Adipocyte (in vitro differentiated cells): ENCODE measurements at places on chromosomes 5 and 9.
A peak's percentile ranks its signal among the peaks of the same experiment; 100 is the strongest.

DNA sequence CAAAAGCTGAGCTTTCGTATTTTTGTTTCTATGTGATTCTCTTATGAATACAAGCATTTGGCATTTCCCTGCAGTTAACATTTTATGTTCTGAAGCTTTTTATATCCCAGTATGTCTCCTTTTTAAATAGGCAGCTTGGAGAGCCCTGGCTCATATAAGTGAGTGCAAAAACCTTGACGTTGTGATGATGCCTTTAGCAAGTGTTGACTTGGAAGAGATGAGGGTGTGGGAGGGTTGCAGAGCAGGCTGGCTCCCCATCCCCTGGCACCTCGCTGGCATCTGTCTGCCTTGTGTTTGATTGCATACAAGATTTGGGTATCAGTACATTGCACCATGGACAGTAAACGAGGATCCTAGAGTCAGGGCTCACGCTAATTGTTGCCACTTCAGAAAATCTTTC lies 42.1 kb upstream of the DIRAS2 start:
- no peak for DNase-seq

GRCh38 chr5:93349613-93350012 lies 231.4 kb downstream of the NR2F1-AS1 start:
- DNase-seq: peak; percentile 50

GRCh38 chr5:131883984-131884383 lies 61.5 kb downstream of the MEIKIN start:
- DNase-seq: no peak

GRCh38 chr5:61767231-61768080 lies 435.4 kb downstream of the ZSWIM6 start:
- no peak for DNase-seq

DNA sequence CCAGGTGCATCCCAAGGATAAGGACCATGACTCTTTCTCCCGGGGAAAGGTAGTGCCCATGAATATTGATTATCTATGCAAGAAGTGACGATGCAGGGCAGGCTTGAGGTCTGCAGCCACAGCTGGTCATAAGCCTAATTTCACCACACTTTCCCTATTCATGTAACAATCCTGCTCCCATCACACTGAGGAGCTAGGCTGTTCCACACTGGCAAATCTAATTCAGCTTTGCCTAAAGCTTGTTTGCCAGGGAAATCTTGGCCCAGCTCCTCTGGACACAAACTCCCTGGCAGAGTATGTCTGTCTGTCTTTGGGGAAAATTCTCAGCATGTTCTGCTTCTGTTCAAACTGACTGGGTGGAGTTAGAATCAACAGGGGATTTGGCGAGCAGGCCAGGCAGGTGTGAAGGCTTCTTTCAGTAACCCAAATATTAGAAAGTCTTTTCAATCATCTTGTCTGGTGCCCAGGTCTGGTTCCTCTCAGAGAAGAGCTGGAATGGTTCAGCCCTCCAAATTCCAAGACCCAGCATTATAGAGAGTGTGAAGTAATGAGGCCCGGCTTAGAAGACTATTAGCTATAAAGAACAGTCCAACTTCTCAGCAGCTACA lies 88.5 kb upstream of the SPDL1 start:
- no peak for DNase-seq

- peak; percentile 9 for DNase-seq
Observed at GRCh38 chr5:10201223-10201868, 48.3 kb downstream of the ATPSCKMT start.

- peak; percentile 17 for DNase-seq
Observed at GRCh38 chr9:131167146-131167692, 41.8 kb downstream of the NUP214 start.

GRCh38 chr5:68086857-68087256 lies 128.7 kb upstream of the PIK3R1 start:
- peak; percentile 72 for DNase-seq

- no peak for DNase-seq
Observed at GRCh38 chr5:17415321-17415758, 82.7 kb upstream of the TAF11L2 start.

- DNase-seq: no peak
Observed at GRCh38 chr9:131872006-131872405, 132.1 kb upstream of the RAPGEF1 start.

DNA sequence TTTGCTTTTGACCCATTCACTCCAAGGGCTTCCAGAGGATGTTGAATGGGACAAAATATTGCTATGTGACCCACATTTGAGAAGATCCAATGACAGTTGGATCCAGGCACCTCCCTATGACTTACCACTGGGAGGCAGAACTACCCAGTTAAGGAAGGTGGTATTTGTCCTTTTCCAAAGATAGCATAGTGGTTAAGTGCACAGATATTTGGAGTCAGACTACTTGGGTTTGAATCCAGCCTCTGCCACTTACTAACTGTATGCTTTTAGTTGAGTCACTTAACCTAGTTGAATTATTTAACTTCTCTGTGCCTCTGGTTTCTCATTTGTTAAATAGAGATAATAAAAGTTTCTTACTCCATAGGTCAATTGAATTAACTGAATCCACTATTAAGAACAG lies 74.5 kb upstream of the PALM2AKAP2 start:
- DNase-seq: peak; percentile 30

DNA sequence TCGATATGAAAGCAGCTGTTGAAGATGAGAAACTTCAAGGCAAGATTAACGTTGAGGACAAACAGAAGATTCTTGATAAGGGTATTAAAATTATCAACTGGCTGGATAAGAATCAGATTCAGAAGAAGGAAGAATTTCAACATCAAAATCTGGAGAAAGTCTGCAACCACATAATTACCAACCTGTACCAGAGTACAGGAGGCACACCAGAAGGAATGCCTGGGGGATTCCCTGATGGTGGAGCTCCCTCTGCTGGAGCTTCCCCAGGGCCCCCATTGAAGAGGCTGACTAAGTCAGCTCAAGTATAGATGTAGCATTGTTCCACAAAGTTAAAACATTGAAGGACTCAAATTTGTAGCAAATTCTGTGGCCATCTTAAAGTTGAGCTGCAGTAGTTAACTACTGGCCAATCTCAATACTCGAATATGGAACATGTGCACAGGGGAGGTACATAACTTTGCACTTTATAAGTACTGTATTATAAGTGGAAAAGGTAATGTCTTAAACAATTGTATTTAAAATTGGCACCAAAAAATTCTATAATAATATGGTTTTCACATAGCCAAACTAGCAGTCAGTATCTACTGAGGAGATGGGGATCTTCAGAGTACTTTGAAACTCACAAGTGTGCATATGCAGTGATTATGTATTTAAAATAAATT lies 237.5 kb downstream of the CHSY3 start:
- DNase-seq: peak; percentile 15

GRCh38 chr5:148978370-148979082 lies 84.3 kb downstream of the SH3TC2 start:
- no peak for DNase-seq

DNA sequence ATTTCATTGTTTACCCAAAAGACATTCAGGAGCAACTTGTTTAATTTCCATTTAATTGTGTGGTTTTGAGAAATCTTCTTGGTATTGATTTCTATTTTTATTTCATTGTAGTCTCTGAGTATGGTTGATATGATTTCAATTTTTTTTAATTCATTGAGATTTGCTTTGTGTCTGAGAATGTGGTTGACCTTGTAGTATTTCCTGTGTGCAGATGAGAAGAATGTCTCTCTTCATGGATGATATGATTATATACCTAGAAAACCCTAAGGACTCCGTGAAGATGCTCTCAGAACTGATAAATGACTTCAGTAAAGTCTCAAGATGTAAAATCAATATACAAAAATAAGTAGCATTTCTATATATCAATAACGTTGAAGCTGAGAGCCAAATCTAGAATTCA lies 202.4 kb upstream of the CDH9 start:
- DNase-seq: no peak

DNA sequence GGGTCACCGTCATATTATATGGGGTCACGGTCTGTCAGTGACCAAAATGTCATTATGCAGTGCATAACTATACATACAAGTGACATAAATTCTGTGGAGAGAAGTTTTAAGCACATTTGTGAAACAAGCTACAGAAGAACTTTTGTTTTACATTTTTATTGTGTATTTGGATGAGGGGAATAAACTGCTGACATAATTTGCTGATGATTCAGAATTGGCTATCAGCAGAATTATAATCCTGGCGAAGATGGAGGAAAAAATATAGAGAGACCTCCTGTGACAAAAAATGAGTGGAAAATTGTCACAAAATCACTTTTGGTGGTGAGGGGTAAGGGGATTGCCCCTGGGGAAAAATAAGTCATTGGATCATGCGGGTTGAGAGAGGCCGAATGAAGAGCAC lies 116.3 kb upstream of the ANKRD55 start:
- no peak for DNase-seq

GRCh38 chr5:24668050-24668449 lies 23.3 kb upstream of the CDH10 start:
- DNase-seq: no peak

DNA sequence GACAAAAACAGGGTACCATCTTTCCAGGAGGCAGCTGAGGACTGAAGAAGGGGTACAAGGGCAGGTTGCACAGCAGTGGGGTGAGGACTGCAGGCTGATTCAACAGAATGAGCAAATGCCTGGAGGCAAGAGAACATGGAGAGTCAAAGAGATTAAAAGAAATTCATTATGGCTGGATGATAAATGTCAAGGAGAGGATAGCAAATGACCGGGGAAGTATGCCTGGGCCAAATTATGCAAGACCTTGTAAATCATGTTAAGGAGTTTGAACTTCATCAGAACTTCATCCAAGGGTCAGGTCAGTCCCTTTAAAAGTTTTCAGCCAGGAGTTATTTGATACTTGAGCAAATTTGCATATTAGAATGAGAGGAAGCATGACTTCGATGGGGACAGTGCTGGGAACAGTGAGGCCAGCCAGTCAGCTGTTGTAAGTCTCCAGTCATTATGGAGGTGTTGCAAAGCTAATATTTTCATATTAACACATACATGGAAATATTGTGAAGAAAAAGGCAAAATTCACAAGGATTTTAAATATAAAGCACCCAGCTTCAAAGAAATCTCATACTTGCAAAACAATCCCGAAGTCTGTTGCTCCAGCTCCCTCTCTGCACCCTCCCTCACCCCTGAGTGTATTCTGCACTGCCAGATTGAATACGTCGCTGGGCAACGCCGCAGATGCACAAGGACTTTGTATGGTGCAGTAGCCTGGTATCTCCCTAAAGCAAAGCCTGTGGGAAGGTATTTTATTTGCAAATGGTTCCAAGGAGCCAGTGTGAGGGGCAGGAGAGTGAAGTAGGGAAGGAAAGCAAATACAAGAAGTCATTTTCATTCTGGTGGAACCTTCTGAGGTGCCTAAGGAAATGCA lies 509.8 kb upstream of the TLE4 start:
- DNase-seq: peak; percentile 2

- DNase-seq: peak; percentile 15
Observed at GRCh38 chr9:134410071-134410834, 84.0 kb downstream of the RXRA start.

DNA sequence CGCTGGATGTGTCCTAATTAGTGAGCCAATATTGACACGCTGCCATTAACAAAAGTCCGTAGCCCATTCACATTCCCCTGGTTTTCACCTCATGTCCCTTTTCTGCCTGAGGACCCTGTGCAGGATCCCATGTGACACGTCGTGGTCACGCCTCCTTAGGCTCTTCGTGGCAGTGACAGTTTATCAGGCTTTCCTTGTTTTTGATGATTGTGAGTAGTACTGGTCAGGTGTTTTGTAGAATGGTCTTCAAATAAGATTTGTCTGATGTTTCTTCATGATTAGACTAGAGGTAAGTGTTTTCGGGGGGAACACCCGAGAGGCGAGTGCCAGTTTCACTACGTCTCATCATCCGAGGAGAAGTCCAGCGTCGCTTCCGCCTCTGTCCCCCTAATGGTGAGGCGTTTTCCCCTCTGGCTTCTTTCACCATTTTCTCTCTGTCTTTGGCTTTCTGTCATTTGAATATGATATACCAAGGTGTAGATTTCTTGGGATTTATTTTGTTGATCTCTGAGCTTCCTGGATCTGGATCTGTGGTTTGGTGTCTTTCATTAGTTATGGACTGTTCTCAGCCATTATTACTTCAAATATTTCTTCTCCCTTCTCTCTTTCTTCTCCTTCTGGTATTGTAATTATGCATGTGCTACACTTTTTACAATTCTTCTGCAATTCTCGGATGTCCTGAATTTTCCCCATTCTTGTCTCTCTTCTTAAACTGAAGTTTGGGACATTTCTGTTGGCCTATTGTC lies 57.3 kb downstream of the TRIP13 start:
- no peak for DNase-seq

GRCh38 chr5:132829742-132830435 lies 558 bp downstream of the SHROOM1 start:
- peak; percentile 91 for DNase-seq

DNA sequence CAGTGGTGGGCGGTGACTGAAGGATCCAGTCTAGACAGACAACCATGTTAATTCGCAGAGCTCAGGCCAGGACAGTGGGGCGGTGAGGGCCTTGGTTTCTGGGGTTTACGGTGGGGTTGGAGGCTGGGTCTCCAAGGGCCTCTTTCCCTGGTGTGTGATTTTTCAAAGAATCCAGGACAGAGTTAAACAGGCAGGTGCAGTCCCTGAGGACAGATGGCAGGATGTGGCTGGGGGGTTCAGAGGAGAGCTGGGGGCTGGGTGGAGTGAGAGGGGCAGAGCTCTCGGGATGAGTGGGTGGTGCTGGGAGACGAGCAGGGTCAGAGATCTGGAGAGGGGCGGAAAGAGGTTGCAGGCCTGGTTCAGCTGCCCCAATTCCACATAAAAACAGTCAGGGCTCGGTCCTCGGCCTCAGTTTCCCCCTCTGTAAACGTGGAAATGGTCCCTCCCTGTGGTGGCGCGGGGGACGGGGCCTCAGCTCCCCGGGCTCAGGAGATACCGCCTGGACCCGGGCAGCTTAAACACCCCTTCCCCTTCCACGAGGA lies 145.9 kb downstream of the GAPVD1 start:
- no peak for DNase-seq

DNA sequence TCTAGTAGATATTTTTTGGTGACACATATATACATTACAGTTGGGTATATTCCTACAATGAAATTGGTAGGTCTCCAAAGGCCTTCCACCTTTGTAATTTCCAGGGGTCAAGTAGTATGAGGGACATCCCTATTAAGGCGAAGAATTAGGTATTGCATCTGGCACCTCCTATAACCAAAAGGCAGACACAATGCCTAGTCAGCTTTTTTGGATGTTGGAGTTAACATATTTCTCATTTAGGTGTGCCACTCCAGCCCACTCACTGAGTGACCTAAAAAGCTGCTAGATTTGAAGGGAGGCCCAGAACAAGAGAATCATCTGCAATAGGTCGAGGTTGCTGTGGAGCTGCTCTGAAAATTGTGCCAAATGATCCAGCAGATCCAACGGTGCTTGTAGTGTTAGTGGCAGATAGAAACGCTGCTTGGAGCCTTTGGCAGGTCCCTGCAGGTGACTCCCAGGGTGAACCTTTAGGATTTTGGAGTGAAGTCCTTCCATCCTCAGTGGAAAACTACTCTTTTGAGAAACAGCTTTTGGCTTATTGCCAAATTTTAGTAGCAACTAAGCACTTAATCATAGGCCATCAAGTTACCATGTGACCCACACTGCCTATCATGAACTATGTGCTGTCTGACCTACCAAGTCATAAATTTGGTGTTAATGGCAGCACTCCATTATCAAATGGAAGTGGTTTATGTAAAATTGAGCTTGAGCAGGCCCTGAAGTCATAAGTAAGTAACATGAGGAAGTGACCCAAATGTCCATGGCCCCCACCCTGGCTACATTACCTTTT lies 15.7 kb upstream of the FNIP1 start:
- DNase-seq: no peak

- no peak for DNase-seq
Observed at GRCh38 chr5:2992806-2993205, 241.3 kb upstream of the IRX2 start.

GRCh38 chr5:165504674-165505073 lies 1999.3 kb downstream of the MAT2B start:
- no peak for DNase-seq

- peak; percentile 52 for DNase-seq
Observed at GRCh38 chr9:5455181-5455580, 4.8 kb downstream of the CD274 start.
